ENCODE measurements at places on chromosomes 3 and 15.

- no peak for DNase-seq
Observed at GRCh38 chr3:171782617-171783016, 27.7 kb downstream of the PLD1 start.

DNA sequence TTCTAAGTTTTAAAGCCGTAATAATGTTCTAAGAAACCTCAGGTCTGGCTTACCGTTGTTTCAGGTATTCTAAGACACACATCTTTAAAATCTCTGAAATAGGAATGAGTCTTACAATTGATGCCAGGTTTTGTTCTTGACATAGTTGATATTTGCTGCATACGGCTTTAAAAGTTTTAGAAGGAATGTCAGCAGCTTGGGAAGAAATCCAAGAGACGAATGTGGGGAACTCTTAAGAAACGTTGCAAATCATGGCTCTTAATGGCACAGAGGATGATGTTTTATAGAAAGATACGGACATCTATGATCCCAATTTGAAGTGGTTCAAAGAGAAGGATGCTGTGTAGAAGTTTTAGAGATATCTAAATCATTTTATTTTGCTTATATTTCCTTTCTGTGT is 11.5 kb downstream of the NUDT16 start:
- no peak for DNase-seq

DNA sequence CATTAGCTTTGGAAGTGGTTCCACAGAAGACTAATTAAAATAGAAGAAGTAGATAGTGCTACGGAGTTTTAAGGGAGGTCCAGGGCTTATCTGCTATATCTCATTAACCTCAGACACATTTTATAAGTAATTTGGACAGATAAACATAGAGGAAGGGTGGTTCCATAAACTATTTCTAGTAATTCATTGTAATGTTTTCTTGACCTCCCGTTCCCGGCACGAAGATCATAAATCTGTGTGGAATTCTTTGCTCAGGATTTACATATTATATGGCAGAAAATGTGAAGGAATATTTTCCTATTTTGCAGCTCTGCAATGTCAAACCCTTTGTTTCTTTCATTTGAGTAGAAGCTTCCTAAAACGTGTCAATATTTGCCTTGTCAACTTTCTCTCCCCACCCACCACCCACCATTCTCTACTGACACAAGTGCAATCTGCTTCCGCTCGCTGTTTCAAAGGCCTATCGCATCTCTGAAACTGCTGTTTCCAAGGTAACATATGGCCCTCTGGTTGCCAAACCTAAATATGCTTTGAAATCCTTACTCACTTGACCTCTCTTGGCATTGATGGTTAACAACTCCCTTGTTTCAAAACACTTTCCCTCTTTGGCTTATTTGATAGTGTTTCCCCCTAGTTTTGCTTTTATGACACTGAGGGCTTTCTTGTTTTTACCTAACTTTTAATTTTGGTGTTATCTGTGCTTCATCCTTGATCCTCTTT is 21.4 kb upstream of the PLSCR5 start:
- no peak for DNase-seq

- DNase-seq, result no peak
Observed at GRCh38 chr3:127141921-127142730, 50.8 kb upstream of the PRR23E start.

- DNase-seq, result no peak
Observed at GRCh38 chr3:107657971-107658370, 135.2 kb downstream of the BBX start.

DNA sequence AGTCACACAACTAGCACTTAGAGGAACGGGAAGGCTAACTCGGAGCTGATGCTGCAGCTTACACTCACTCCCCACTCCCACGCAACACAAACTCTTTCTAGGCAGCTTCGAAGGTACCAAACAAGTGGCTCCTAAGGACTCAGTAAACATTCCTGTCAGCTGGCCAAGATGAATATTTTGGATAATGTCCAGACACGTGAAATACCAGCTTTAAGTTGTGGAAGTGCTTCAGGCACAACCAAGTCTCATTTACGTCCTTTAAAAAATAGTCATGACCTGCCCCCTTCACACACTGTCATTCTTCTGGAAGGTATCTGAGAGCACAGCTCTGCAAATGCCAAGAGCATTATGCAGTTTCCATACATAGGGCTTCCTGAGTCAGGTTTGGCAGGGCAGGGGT is 1005.9 kb upstream of the CFAP20DC start:
- no peak for DNase-seq

All from LHCN-M2 (cell line).